ENCODE measurements at places on chromosomes 12 and 14.

DNA sequence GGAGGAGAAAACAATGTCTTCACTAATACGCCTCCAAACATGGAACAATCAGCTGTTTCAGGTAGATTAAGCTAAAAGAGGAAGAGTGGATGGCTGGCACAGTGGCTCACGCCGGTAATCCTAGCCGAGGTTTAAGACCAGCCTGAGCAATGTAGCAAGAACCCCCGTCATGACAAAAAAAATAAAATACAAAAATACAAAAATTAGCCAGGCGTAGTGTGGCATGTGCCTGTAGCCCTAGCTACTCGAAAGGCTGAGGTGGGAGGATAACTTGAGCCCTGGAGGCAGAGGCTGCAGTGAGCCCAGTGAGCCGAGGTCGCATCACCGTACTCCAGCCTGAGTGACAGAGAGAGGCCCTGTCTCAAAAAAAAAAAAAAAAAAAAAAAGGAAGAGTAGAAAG, 1.2 kb upstream of the MED13L start:
- DNase-seq: no peak

GRCh38 chr14:65440230-65440629, 27.7 kb downstream of the FUT8 start:
- DNase-seq: no peak

DNA sequence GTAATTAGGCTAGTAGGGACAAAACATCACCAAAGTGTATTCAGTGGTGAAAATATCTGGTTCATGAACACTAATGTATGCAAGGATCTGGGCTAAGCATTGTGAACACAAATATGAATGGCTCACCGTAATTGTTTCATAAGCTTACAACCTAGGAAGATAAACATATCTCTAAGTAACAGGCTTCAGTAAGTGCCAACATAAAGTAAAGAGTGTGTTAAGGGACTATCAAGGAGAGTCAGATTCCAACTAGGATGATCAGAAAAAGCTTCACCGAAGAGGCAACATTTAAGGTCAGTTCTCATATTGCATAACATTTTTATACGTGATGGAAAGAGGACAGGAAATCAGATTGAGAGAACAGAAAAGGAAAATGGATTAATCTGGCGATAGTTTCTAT, 29.4 kb downstream of the ABCC9 start:
- no peak for DNase-seq

GRCh38 chr12:104699489-104700190, 242.9 kb downstream of the CHST11 start:
- no peak for DNase-seq

- DNase-seq: no peak
Observed at GRCh38 chr14:65784574-65784973, 372.0 kb downstream of the FUT8 start.

GRCh38 chr12:84348582-84348981, 564.0 kb downstream of the SLC6A15 start:
- no peak for DNase-seq

DNA sequence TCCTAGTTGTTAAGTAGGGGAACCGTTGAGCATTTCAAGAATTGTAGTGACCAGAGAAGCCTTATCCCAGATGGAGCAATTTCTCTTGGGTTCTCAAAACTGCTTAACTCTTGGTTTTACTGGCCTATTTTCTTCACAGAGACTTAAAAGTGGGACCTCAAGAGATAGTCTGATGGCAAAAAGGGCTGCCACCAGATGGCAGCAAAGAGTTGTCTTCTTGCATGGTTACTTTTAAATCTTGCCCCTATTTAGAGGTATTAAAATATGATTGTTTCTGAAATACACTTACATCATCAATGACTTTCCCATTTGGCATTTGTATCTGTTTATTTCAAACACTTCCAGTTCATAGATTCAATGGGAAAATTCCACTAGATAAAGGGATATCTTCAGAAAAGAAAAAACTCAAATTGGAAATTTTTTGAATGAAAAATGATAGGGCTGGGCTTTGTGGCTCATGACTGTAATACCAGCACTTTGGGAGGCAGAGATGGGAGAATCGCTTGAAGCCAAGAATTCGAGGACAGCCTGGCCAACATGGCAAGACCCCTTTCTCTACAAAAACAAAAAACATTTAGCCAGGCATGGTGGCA, 69.9 kb upstream of the CNTN1 start:
- DNase-seq: peak; percentile 20

DNA sequence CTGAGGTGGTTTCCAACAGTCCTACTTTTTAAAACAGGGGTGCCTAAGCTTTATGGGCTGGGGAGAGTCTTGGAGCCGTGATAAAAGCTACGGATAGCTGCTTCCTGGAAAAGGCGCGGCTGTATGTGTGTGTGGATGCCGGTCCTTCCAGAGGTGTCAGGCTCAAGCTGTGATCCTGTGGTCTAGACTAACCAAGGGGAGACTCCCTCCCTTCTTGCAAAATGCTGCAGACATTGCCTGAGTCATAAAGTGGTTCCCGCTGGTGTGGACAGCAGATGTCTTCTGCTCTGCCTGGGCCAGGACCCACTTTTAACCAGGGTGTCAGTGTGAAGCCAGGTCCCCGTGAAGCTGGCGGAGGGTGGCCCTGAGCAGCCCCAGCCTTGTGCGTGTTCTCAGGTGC, 37.8 kb downstream of the CCDC92 start:
- no peak for DNase-seq

GRCh38 chr14:74459289-74459946, 33.4 kb upstream of the SYNDIG1L start:
- peak; percentile 12 for DNase-seq

DNA sequence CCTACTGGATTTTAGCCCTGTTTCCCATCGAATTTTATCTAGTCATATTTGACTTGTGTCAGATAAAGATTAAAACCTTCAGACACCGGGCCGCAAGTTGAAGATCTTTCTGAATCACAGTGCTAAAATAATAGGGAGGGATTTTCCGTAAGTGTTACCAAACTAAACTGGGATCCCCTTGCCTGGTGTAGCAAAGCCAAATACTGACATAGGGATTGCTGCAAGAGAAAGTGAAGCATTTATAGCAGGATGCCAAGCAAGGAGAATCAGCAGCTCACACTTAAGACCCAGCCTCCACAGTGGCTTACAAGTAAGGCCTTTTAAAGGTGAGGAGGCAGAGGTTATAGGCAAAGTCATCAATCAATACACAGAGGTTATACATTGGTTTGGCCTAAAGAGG, 147.4 kb downstream of the AKAP6 start:
- no peak for DNase-seq

- DNase-seq: no peak
Observed at GRCh38 chr14:80434574-80435321, 223.4 kb upstream of the DIO2 start.

GRCh38 chr12:28014196-28014595, 41.7 kb upstream of the PTHLH start:
- DNase-seq: no peak

DNA sequence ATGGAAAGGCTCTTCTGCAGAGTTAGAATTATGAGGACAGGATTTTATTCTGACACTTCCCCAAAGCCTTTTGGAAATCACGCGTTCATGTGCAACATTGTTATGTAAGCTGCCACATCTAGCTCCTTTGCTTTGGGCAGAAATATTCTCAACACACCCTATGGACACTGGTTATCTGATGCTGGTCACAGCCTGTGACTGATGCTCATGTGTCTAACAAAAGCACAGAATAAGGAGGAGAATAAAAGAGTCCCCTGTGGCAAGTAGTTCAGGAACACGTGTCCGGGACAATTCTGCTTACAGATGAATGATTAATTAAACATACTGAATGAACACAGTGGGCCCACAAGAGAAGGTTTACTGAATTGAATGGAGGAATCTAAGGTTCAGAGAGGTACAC, 22.1 kb downstream of the FOXN3 start:
- DNase-seq: no peak

- DNase-seq: no peak
Observed at GRCh38 chr14:31545328-31545727, 15.9 kb upstream of the NUBPL start.
